HCEC 1CT (cell line): ENCODE measurements at places on chromosomes 3 and 15.
A peak's percentile ranks its signal among the peaks of the same experiment; 100 is the strongest.

DNA sequence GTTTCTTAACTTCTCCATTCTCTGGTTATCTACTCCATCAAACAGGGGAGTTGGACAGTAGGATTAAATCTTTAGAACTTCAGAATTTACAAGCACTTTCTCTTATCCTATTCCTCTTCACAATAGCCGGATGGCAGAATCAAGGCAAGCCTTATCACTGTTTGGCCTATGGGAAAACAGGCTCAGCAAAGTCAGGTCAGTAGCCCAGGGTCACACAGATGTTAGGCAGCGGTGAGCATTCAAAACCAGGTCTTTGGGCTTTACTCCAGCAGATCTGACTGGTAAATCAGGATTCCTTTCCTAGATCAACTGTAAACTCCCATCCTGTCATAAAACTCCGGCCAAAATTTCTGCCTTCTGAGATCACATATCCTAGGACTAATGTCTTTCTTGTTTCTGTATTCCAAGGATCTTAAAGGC is 258.4 kb downstream of the OPA1 start:
- no peak for DNase-seq

GRCh38 chr15:48221261-48221660 is 15.2 kb downstream of the SLC12A1 start:
- DNase-seq = no peak

DNA sequence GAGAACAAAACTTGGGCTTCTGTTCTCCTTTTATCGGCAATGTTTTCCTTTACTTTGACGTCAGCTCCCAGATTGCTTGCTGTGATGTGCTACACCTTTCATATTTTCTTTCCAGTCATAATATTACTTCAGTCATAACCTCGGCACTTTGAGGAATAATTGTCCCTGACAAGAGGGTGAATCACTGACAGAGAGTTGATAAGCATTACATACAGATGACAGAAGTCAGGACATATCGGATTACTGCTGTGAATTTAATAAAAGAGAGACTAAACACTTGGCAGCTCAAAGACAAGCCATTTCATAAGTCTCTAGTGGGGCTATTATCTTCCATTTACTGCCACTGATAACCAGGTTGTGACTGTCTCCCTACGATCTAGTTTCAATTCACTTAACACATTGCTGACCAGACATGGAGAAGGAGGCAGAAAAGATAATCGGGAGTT is 362.1 kb upstream of the ARRDC4 start:
- DNase-seq = no peak

- DNase-seq = no peak
Observed at GRCh38 chr15:53414167-53414566, 345.3 kb downstream of the WDR72 start.

DNA sequence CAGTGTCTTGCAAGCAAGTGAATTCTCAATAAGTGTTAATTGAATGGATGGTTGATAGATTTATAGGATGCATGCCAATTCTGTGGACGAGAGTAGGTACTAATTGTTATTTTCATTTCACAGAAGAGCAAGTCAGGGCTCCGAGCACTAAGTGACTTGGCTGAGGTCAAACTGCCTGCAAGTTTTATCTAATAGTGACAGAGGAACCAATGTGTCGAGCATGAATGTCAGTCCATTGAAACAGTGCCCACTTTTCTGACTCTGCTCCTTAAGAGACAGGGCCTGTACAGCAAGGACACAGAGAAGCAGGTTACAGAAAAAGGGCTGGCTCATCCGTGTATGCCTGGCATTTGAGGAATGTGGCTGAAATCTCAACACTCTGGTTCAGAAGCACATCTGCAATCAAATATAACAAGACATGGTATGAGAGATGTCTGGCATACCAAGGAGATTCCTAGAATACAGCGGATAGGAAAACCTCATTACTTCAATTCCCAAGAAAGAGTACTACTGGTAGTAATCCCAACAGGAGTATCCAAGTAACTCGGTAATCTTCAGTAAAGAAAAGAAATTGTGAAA is 6.0 kb upstream of the B3GNT5 start:
- DNase-seq = no peak

GRCh38 chr3:169760479-169760878 is 4.4 kb downstream of the TERC start:
- DNase-seq = peak; percentile 76

DNA sequence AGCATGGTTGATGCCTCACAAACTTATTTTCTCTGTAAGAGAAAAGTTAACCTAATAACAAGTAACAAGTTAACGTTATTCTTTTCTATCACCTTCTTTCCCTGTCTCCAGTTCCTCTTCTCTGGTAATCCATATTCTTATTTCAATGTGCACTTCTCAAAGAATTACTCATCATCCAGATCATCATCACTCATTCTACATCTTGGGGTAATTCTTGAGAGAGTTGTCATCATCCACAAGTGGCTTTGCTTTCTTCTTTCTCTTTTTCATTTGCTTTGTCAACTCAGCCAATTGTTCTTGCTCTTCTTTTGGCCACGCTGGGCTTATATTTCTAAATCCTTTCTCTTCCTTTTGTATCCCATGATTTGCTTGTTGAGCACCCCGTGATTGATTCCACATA is 20.8 kb upstream of the RNF111 start:
- peak; percentile 70 for DNase-seq

DNA sequence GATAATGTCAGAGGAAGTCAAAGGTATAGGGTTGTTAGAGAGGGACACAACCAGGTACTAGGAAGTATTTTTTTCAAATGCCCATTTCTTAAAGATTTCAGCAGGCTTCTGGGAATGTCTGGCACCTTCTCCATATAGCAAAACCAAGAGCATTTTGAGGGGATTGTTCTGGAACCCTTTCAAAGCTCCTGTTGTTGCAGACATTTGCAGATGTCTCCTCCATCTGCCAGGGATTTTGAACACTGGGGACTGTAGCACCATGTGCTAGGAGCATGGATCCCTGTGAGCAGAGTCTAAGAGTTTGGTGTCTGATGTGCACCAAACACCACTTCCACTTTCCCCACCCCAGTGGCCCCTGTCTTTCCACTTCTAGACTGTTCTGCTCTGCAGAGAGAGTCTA is 206.0 kb upstream of the KBTBD8 start:
- DNase-seq = no peak

GRCh38 chr15:100279446-100279845 is 62.3 kb downstream of the ADAMTS17 start:
- no peak for DNase-seq

DNA sequence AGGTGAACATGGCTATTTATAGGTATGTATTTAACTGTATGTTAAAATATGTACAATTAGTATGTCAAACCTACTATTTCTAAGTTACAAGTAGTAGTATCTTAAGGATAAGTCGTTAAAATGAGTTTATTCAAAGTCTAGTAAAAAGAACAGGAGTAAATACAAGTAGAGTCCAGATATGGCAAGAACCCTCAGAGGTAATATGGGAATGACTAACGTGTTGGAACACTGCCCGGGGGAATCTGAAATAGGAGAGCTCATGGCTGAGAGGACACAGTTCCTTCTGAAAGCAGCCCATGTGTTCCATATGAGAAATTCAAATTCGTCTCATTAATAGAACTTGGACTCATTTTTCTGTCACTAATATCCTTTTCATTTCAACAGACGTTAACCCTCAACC is 158.8 kb downstream of the CLSTN2 start:
- no peak for DNase-seq

DNA sequence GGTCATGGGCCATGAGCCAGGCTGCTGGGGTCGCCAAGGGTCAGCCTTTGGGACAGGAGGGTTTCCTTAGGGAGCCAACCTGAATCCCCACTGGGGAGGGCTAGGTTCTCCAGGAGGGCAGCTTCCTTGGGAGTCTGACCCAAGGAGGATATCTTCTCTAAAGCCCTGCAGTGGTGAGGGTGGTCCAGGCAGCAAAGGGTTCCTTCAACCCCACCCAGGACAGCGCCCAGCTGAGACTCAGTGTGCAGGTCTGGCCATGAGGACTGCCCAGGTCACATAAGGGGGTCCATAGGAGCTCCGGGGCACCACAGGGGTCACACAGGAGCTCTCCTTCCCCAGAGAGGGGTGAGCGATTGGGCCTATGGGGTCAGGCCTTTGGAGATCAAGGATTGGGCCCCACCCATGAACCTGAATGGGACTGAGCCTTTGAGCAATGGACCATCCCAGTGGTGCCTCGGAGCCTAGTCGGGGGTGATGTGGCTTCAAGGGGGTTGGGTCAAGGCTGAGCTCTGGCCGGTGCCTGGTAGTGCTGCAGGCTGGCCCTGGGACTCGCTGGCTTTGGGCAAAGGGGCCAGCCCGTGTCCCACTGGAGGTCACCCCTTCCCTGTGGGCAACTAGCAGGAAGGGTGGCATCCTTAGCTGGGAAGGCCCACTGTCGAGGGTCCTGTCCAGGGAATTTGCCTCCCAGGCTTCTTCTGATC is 216.5 kb downstream of the SNRPN start:
- DNase-seq = no peak

- no peak for DNase-seq
Observed at GRCh38 chr3:128413003-128413370, 53.7 kb downstream of the DNAJB8 start.

DNA sequence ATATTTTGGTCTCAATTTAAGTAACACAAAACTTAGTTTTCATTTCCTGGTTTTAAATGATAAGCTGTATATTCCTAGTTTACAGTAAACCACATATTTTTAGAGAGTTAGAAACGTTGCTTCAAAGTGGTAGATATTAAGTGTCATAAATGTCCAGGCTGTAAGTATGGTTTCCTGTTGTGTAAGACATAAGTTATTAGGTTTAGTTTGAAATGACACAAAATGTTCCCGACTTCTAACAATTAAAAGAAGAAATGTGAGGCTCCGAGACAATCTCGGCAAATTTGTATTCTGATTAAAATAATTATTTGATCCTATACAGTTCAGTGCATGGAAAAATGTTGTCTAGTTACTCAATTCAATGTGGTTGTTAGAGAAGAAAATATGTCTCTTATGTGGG is 387.3 kb downstream of the EPHA3 start:
- DNase-seq = no peak

DNA sequence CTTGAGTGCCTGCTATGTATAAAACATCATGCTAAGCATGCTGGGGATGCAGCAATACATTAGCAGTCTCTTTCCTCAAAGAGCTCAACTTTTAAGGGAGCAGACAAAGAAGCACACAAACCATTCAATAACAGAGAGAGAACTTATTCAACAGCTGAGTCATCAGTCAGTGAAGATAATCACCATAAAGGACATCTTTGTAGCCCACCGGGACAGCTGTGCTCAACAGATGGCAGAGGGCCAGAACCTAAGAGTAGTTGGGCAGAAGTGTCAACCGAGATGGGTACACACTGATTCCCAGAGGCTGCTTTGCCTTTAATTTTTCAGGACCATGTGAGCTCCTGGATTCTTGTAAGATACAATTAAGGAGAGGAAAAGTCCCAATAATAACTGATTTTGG is 4.2 kb upstream of the RAB8B start:
- no peak for DNase-seq

DNA sequence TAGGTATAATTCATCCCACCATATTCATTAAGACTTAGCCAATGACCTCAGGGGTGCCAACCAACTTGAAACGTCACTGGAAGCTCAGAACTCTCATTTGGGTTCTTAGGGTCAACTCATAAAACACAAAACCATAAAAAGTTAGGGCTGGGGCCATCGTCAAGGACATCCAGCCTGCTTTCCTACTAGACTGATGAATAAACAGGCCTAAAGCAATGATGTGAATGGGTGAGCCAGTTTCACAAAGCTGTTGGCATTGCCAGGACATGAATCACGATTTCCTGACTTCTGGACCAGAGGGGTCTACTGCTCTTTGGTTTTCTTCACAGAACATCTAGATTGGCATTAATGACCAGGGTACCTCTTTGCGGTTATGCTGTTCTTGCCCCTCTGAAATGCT is 64.7 kb downstream of the EOMES start:
- DNase-seq = no peak

GRCh38 chr3:87997298-87997697 is 61.5 kb downstream of the CGGBP1 start:
- peak; percentile 65 for DNase-seq

GRCh38 chr15:52566889-52567288 is 1.9 kb downstream of the ARPP19 start:
- DNase-seq = no peak

DNA sequence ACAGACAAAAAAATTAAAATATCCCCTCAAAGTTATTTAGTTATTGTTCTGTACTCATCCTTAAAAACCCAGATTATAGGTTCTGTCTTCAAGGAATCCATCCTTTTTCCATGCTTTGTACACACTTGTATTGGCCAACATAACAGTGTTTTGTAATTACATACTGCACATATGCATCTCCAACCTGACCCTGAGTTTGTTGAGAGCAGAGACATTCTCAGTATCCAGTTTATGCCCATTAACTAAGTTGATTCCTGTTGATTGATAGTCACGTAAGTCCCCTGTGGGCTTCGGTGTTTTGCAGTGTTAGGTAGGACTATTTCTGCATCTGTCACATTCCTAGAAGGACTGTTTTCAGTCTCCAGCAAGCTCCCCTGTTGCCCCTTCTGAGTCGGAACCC is 33.6 kb downstream of the MOBP start:
- no peak for DNase-seq

- DNase-seq = peak; percentile 39
Observed at GRCh38 chr3:112376992-112377391, 44.0 kb downstream of the CD200 start.

DNA sequence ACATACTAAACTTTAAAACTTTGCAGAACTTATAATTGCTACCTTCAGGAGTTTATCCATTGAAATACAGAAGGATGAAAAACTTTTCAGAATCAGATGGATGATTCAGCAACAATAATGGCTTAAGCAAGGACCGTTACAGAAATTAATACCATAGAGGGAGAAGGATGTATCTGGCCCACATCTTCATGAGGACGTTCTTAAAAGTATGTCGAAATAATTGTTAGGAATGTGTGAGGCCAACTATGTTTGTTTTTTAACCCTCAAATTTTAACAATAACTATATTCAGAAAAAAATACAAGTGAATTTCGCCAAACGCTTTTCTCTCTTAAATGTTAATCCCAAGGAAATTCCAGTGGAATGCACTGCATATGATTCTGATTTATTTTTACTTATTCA is 105.2 kb upstream of the EPHA3 start:
- DNase-seq = no peak

DNA sequence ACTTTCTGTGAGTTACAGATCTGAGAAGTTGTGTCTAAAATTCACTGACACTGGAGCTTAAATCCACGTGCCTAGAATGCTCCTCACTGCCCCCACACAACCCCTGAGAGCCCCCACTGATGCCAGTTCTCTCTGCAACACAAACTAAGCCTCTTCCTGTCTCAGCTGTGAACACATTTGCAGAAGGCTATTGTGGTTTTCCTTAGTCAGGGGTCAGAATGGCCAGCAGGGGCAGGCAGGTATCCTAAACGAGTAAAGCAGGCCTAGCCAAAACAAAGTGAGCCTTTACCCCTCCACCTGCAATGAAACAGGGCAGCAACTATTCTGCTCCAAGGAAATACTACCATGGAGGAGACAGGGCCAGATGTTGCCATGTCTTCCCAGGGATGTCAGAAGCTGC is 78.6 kb downstream of the FHIT start:
- no peak for DNase-seq

DNA sequence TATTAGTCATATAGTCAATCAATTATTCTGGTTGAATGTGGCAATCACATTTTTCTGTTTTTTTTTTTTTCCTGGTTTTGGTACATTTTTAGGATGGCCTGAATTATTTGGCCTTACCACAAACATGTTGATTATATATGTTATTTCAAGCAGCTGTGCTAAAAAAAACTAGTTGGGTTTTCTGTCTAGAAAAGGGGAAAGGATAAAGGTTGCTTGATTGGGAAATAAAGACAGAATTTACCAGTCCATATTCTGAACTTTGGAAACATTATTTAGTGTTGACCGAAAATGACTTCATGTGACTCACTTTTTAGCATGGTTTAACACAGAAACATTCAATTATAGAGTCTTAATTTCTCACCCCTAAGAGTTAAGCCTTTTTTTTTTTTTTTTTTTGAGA is 8.1 kb downstream of the MORF4L1 start:
- DNase-seq = no peak
